Glutamatergic neuron (in vitro differentiated cells): ENCODE measurements at places on chromosomes 5 and 9. TPM values are rescaled to one million over a fixed set of nuclear protein-coding genes. Genes with fewer than 3 reads are reported as not detected.

The ZCCHC10 gene
- total RNA-seq, result 26.1 TPM

The LCN6 gene
- total RNA-seq, result not detected

The MRRF gene
- 16.9 TPM for total RNA-seq

The RANBP17 gene
- total RNA-seq, result 25.7 TPM

The IL9 gene
- total RNA-seq, result not detected

The WWC1 gene
- 1.5 TPM for total RNA-seq

The SMIM23 gene
- total RNA-seq, result not detected

The SHISAL2B gene
- not detected for total RNA-seq

The PPIC gene
- total RNA-seq, result 5.7 TPM

The BRINP1 gene
- 14.0 TPM for total RNA-seq

The CTXN3 gene
- total RNA-seq, result not detected

The BAAT gene
- total RNA-seq, result 0.54 TPM

The PCDHB14 gene
- total RNA-seq, result 16.5 TPM

The CDH18 gene
- 0.49 TPM for total RNA-seq

The SPATA31A3 gene
- total RNA-seq, result not detected

The C9orf50 gene
- total RNA-seq, result 0.56 TPM

The ANKRD20A1 gene
- total RNA-seq, result not detected

The CENPH gene
- 9.5 TPM for total RNA-seq

The ST8SIA4 gene
- total RNA-seq, result 12.6 TPM

The DRD1 gene
- total RNA-seq, result not detected

The EGFLAM gene
- 13.2 TPM for total RNA-seq

The CAMK4 gene
- total RNA-seq, result 33.7 TPM

The ROPN1L gene
- total RNA-seq, result not detected

The TAF11L10 gene
- total RNA-seq, result 0.83 TPM

The SPATA31C1 gene
- total RNA-seq, result not detected

The FGF10 gene
- not detected for total RNA-seq

The GMCL2 gene
- total RNA-seq, result not detected

The PFN3 gene
- not detected for total RNA-seq

The TMEFF1 gene
- total RNA-seq, result 171 TPM

The TAF11L5 gene
- total RNA-seq, result 0.83 TPM

The F12 gene
- total RNA-seq, result 5.4 TPM

The MLANA gene
- not detected for total RNA-seq

The PCDHGA4 gene
- 8.2 TPM for total RNA-seq

The CCL21 gene
- not detected for total RNA-seq

The MEIKIN gene
- not detected for total RNA-seq

The OCLN gene
- total RNA-seq, result 4.3 TPM

The CBY3 gene
- total RNA-seq, result not detected

The FSTL4 gene
- total RNA-seq, result 29.0 TPM

The CNTFR gene
- total RNA-seq, result 170 TPM

The DNM1 gene
- 276 TPM for total RNA-seq

The CCL28 gene
- 1.1 TPM for total RNA-seq

The SERF1B gene
- 88.3 TPM for total RNA-seq

The GABRA6 gene
- total RNA-seq, result not detected

The PCDHB15 gene
- 29.5 TPM for total RNA-seq

The CDKN2B-AS1 gene
- total RNA-seq, result not detected

The FAM151B gene
- total RNA-seq, result 0.29 TPM

The PTPN3 gene
- 1.6 TPM for total RNA-seq

The GABRA1 gene
- not detected for total RNA-seq

The SPATA31E1 gene
- 0.71 TPM for total RNA-seq

The TUBB4B gene
- total RNA-seq, result 192 TPM

The DCTN4 gene
- 92.1 TPM for total RNA-seq

The GRAMD2B gene
- 0.69 TPM for total RNA-seq

The SETX gene
- total RNA-seq, result 48.4 TPM
